Activated T-helper 1 cell treated with anti-CD3 and anti-CD28 coated beads, Interleukin-12 subunit alpha, Interleukin-12 subunit beta, Interleukin-2, Interleukin-4 antibody, amounts not matched to agents 30 ng/mL and 10 ng/mL and 1 ng/mL, durations not matched to agents 14 hours and 24 hours and 36 hours (primary cell): ENCODE measurements at places on chromosomes 5 and 9. TPM values are rescaled to one million over a fixed set of nuclear protein-coding genes. Genes with fewer than 3 reads are reported as not detected.
A peak's percentile ranks its signal among the peaks of the same experiment; 100 is the strongest.

COL5A1 gene
- not detected in 2 replicates for total RNA-seq

SLC34A3 gene
- total RNA-seq, result not detected in 2 replicates

DNA sequence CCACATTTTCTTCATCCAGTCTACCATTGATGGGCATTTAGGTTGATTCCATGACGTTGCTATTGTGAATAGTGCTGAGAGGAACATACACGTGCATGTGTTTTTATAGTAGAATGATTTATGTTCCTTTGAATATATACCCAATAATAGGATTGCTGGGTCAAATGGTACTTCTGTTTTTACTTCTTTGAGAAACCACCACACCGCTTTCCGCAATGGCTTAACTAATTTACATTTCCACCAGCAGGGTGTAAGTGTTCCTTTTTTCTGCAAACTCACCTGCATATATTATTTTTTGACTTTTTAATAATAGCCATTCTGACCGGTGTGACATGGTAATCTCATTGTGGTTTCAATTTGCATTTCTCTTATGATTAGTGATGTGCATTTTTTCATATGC lies 82.2 kb upstream of the RFX3 start:
- H3K36me3 ChIP-seq, result no peaks in the 10 kb centered on the region
- no peaks in the 10 kb centered on the region for H3K4me1 ChIP-seq
- no peak for DNase-seq
- H3K27me3 ChIP-seq, result peaks cover 1% of the 10 kb centered on the region
- no peak overlapping the region for H3K27ac ChIP-seq

- peak overlapping the region; percentile 19 for H3K27ac ChIP-seq
- no peak for DNase-seq
- no peaks in the 10 kb centered on the region for H3K27me3 ChIP-seq
- H3K36me3 ChIP-seq, result peaks cover 48% of the 10 kb centered on the region
- H3K4me1 ChIP-seq, result peaks cover 80% of the 10 kb centered on the region
Measured at GRCh38 chr5:112917453-112917995, 4.5 kb downstream of the REEP5 start.

DNA sequence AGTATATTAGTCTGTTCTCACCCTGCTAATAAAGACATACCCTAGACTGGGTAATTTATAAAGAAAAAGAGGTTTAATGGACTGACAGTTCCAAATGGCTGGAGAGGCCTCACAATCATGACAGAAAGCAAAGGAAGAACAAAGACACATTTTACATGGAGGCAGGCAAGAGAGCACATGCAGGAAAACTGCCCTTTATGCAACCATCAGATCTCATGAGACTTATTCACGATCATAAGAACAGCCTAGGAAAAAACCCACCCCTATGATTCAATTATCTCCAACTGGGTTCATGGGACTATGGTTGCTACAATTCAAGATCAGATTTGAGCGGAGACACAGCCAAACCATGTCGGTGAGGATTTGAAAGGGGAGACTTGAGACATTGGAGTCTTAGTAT lies 252.8 kb upstream of the PPP1R2B start:
- no peak overlapping the region for H3K27ac ChIP-seq
- no peak overlapping the region for H3K4me3 ChIP-seq
- peaks cover 15% of the 10 kb centered on the region for H3K27me3 ChIP-seq
- no peaks in the 10 kb centered on the region for H3K4me1 ChIP-seq
- no peak for DNase-seq
